LHCN-M2 (cell line): ENCODE measurements at places on chromosomes 1 and 21. TPM values are rescaled to one million over a fixed set of nuclear protein-coding genes. Genes with fewer than 3 reads are reported as not detected.

DNA sequence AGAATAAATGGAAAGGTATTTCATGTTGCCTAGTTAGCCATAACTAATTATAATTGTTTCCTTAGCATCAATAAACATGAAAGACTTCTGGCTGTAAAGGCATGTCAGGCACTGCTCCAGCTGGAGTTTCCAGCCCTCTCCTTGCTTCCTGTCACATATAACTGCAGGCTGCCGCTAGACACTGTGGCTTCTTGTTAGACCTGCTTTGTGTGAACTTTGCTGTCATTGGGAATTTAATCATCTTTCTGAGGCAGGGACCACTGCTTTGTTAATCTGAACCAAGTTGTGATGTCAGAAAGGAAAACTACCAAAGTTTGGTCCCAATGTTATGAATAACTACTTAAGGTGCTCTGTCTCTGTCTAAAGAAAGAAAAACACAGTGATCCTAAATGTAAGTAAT is 90.3 kb upstream of the DUSP10 start:
- DNase-seq = no peak

GRCh38 chr1:104526158-104526795 is 776.6 kb downstream of the AMY1C start:
- no peak for DNase-seq

OR2M3 gene
- total RNA-seq = not detected in 2 replicates

KPRP gene
- 0.13 TPM in 1 of 2 replicates, not detected in the other for total RNA-seq

C1orf167 gene
- not detected in 2 replicates for total RNA-seq

SIK1 gene
- 12.1 and 20.3 TPM in 2 replicates for total RNA-seq

GRCh38 chr1:232872738-232873137 is 67.5 kb downstream of the MAP10 start:
- no peak for DNase-seq

TESK2 gene
- 0.77 and 1.3 TPM in 2 replicates for total RNA-seq

SPATA17 gene
- 0.19 and 0.46 TPM in 2 replicates for total RNA-seq

DNA sequence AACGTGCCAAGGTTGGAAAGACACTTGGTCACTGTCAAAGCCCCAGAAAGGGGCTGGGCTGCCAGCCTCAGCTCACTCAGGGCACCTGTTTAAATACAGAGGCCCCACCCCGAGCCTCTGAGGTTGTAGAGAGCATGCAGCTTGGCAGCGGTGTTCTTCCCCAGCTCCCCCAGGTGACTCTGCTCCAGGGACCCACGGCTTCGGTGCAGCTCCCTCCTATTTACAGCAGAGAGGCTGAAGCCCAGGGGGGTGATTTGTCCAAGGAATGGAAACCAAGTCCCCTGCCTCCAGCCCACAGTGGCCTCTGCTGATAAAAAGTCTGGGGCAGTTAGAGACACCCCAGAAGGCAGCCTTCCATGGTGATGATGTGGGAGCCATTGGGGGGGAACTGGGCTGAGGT is 9.1 kb upstream of the C1QA start:
- no peak for DNase-seq

GRCh38 chr1:212774584-212774983 is 17.0 kb downstream of the NSL1 start:
- peak; percentile 35 for DNase-seq
